ENCODE measurements at places on chromosomes 3 and 15.

DNA sequence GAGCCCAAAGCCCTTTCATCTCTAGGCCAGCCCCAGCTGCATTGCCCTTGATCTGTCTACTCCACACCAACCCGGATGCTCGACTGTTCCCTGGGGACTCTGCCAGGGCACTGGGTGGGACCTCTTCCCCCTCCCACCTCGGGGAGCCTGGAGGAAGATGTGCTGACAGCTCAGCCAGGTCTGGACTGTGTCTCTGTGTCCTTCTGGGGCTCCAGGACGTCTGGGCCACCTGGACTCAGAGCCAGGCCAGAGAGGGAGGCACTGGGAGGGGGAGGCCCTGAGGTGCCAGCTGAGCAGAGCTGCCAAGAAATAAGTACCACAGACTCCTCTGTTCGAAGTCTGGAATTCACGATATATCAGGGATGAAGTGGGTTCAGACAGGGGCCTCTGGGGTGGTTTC is 5.8 kb upstream of the HCN4 start:
- DNase-seq, result no peak

DNA sequence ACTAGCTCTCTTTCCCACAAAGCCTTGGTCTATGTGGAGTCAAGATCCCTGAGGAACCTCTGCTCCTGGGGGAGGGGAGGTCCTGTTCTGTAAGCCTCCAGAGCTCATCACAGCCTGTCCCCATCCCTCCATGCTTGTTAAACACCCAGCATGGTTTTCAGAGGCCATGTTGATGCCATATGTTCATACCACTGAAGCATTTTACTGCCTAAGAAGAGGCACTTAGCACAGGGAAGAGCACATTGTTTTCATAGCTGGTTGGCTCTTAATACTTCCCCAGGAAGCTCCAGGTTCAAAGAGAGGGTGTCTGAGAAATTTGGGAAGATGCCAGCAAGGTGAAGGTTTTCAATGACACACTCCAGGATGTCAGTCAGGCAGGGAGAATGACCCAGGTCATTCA is 25.6 kb downstream of the CPNE4 start:
- DNase-seq, result no peak

- DNase-seq, result no peak
Measured at GRCh38 chr3:61601831-61602230, 40.5 kb downstream of the PTPRG start.

- no peak for DNase-seq
Measured at GRCh38 chr3:145170121-145170520, 990.9 kb downstream of the PLOD2 start.

- DNase-seq, result no peak
Measured at GRCh38 chr3:113531826-113532697, at the start of gene SIDT1. SIDT1 (plus strand) TSS chr3:113532555; CDS start chr3:113533022, 467 bp downstream.

DNA sequence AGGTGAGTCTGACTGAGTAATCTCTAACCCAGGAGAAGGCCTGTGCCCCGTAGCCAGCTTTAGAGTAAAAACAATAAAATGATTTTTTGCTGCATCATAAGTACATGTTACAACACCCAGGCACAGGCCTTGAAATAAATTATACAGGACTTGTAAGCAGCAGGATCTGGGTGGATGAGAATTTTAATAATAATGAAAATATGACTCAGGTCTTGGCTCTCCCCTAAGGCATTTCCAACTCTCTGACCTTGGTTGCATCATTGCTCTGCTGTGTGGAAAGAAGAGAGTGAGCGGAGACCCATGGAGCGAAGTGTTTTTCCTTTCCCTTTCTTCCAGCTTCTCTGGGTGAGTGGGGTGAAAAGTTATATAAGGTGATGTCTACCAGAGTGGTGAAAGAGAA is 44.6 kb downstream of the EOMES start:
- no peak for DNase-seq

DNA sequence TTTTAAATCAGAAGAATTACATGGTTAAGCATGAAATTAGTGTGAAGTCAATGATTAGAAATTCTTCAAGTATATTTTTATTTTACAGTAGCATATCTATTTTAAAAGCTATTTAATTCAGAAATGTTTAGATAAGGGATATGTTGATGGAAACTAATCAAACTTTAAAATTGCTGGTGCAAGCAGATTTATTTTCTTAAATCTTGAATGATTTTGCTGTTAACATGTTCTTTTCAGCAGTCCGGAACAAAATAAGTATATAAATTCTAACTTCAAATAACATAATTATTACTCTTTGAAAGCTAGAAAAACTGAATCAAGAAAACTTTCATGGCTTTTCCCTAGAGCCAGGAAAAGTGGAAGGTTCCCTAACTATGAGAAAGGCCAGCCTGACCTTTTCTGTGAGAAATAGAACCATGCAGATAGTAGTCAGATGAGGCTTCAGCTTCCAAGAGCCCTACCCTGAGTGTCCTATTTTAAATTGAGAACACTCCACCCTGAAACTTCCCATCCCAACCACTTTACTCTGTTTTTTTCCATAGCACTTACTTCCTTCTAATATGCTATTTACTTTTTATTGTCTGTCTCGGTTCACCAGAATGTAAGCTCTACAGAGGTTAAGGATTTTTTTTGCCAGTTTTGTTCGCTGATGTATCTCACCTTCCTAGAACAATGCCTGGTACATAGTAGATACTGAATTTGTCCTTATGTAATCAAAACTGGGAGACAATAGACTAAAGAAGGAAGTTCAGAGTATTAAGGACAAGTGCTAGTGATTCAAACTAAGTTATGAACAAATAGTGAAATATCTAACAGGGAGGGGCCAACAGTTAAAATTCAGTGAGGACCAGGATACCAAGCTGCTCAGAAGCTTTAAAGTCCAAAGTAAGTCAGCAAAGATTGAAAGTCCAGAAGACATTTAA is 66.8 kb downstream of the CD200R1L start:
- no peak for DNase-seq

DNA sequence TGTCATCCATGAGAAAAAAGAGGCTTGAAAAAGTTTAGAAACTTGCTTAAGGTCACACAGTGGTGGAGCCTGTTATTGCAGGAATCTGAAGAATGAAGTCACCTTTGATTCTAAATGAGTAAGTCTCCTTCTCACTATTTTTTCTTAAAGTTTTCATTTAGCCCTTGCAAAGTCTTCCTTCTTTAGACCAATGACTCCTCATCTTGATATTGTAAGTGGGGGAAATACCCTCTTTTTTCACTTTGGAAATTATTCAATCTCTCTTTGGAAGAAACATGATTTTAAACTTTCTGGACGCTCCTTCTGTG is 787 bp upstream of the SLMAP start:
- DNase-seq, result no peak

DNA sequence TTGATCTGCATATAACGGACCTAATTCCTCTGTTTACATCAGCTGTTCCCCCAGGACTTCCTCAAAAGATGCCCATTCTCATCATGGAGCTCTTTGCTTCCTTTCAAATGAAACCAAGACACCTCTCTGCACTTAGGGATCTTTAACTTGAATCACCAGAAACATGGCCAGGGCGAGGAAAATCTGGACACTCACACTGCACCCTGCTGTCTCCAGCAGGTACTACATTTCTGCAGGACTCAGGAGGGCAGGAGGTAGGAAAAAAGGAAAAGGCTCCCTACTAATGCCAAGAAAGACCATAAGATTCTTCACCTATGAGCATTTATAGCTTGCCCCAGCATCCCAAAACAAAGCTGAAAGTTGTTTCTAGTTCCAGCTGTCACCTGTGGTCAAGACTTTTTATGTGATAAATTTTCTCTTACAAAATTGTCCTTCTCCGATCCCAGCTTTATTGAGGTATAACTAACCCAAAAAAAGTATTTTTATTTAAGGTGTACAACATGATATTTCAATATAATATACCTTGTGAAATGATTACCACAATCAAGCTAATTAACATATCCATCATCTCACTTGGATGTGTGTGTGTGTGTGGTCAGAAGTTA is 87.3 kb upstream of the C15orf61 start:
- DNase-seq, result no peak

DNA sequence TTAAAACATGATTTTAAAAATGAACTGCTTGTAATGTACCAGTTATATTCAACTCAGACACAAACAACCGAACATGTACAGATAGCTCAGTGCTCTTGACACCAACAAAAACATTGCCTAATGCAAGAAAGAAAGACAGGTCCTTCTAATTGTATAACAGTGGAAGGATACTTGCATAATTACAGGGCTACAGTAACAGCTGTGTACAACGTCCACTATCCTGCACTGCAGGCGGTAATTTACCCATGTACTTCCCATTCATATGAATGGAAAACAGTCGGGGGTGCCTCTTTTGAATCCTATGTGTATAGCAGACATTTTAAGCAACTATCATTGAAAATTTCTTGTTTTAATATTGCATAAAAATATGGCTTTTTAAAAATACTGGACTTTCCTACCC is 41.1 kb upstream of the PLSCR5 start:
- DNase-seq, result no peak

DNA sequence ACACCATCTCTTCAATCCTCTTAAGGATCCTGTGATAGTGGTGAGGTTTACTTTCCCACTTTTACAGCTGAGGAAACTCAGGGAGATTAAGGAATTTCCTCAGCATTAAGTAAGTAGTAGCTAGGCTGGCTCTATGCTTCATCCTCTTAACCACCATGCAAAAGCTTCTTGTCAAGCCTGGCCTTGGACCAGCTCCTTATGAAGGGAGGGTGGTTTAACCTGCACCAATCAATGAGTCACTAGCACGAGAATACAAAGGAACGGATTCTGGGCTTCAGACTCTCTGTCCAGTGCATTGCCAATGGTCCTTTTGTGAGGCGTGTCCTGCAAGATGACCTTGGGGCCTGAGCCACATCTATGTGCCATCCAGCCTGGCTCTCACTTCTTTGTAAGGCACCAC is 202.0 kb upstream of the CFAP20DC start:
- DNase-seq, result no peak

DNA sequence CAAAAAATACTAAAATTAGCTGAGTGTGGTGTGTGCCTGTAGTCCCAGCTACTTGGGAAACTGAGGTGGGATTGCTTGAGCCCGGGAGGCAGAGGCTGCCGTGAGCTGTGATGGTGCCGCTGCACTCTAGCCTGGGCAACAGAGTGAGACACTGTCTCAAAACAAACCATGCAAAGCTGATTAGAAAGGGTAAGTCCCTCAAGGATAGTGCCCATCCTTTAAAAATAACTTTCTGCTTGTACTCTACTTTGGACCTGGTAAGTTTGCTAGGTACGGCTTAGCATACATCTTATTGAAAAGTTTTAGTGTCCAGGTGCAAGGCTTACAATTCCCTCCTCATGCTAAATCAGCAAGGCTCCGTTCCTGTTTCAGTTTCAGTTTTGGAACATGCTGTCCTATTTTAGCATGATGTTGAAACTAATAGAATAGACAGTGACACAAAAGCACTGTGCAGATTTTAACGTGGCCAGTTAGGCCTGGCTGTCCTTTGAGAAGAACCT is 21.4 kb downstream of the FEM1B start:
- no peak for DNase-seq

DNA sequence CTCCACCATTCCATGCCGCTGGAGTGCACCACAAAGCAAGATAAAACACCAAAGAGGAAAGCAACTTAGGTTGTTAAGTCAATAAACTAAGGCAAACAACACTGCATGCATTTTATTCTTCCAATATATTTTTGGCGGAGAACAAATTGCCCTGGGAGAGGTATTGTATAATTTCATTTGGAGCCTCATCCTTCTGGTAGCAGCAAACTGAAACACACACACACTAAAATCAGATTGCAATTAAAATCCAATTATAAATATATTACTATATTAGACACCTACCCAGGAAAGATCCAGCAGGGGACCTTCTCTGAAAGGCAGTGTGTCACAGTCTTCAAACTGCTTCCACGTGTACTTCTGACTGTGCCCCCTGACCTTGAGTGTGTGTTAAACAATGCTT is 102.3 kb downstream of the RORA start:
- DNase-seq, result no peak

- DNase-seq, result no peak
Measured at GRCh38 chr15:77224352-77224751, 153.4 kb upstream of the TSPAN3 start.

- DNase-seq, result no peak
Measured at GRCh38 chr3:182568261-182568660, 225.0 kb upstream of the ATP11B start.

DNA sequence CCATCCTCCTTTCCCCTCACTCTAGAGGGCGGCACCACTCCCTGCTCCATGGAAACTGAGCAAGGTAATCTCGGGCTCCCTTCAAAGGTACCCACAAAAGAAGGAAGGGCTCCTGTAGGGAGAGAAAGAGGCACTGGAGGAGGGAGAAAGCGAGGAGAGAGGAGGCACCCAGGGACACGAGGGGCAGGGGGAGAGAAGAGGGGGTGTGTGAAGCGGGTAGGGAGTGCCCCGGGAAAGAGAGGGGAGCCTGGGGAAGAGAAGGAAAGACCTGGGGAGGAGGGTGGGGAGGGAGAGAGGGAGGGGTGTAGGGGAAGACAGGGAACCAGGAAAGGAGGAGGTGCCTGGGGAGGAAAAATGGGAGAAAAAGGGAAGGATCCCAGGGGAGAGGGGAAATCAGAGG is 523 bp downstream of the VILL start:
- DNase-seq, result no peak

- no peak for DNase-seq
Measured at GRCh38 chr3:76222201-76222600, 436.9 kb upstream of the ZNF717 start.

DNA sequence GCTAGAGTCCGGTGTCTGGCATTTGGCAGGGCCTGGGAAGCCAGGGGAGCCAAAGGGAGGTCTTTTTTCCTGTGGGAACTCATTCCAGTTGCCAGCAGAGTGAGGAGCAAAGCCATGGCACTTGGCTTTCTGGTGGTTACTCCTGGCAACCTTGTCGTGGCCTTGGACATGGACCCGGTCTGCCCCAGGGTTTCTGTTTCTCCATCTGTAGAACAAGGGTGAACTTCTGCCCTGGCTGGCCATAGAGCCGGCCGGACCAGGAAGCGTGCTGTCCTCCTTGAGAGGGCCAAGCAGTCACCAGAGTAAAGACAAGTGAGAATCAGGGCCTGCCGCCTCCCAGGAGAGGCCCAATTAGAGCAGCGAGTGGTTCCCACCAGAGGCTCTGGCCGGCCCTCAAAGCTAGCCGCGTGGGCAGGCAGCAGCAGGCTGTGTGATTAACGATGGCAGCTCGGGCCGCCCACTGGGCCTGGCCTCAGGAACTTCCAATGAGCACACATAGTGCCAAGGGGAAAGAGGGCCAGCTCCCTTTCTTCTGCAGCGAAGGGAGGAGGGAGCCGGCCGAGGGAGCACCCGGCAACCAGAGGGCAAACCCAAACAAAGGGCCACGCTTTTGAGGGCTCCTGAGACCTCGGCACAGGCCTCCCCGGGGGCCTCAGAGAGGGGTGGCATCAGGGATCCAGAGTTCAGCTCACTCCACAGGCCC is 29.1 kb upstream of the ELP6 start:
- no peak for DNase-seq

DNA sequence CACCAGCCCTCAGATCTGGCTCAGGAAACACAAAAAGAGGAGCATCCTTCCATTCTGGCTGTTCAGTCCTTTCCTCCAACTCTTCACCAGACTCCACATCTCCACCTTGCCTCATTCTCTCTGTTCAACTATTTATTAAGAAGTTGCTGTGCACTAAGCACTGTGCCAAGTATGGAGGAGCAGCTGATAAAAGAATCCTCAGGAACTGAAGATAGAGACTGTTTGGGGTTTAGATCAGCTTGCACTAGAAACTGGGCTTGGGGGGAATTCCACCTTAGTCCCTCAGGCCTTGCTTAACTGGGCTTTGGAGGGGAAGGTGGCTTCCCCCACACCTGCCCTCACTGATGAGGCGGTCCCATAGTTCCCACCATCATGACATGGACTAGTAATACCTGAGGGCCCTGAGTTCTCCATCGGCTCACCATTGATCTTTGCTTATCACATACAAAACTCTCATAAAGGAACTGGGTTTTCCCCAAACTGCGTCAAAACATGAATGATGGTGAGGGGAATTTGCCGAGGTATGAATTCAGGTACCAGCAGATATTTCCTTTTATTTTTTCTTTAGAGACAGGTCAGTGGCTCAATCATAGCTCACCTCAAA is 1.7 kb upstream of the CCR8 start:
- DNase-seq, result no peak
